NT2/D1 (cell line): ENCODE measurements at places on chromosomes 1 and 21.

- no peak for DNase-seq
Observed at GRCh38 chr1:98001764-98002163, 80.9 kb upstream of the DPYD start.

GRCh38 chr1:160779626-160780397 is 16.2 kb upstream of the LY9 start:
- peak; percentile 76 for DNase-seq

DNA sequence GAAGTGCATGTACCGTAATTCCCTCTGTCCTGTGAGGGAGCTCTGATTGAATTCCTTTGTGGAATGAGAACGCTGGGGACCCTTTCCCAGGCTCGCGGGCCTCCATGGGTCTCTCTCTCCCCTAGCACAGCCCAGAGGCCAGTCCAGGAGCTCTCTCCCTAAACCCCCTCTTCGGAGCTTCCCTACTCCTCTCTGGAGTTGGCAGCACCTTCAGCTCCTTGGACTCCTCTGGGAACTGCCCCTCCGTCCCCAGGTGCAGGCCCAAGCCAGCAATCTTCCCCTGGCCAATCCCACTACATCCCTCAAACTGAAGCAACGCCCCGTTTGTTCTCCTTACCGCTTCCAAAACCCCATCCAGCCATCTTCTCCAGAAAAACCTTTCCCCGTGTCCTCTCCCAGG is 10.5 kb upstream of the SYNC start:
- no peak for DNase-seq

- no peak for DNase-seq
Observed at GRCh38 chr1:167297222-167298214, 76.8 kb downstream of the POU2F1 start.

- DNase-seq, result no peak
Observed at GRCh38 chr1:228373004-228373680, 33.5 kb downstream of the TRIM11 start.
